Cerebellar nuclear complex (tissue), 1 donor: ENCODE measurements at places on chromosomes 1 and 21.
A peak's percentile ranks its signal among the peaks of the same experiment; 100 is the strongest.

GRCh38 chr1:9901148-9902059 lies 8.7 kb downstream of the CTNNBIP1 start:
- peak; percentile 71 for DNase-seq

DNA sequence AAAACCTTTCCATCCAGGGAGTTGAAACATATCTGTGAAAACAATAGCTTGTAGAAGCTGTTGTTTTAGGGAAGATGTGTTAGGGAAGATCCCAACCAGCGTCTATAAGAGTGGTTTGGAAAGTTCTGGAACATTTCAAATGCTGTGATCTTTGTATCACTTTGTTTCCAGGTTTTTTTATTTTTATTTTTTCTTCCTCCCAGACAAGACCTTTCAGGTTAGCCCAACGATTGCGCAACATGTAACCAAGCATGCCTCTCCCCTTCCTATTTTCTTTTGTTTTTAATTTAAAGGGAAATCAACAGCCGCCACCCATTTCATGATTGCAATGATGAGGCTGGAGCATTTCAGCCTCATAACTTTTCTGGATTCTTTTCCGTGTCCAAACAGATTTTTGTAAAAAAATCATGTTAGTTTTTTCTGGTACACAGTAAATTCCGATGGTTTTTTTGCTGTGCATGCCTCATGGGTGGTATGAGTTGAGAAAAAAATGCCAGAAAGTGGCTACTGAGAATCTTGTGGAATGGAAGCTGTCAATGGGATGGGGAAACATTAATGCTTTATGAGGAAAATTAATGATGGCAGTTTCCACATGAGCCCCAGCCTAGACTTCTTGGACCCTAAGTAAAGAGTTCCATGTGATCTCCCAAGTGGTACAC lies 109.3 kb downstream of the RUNX1 start:
- DNase-seq: no peak

GRCh38 chr1:26003262-26003661 lies 5.4 kb upstream of the PAFAH2 start:
- DNase-seq: no peak

DNA sequence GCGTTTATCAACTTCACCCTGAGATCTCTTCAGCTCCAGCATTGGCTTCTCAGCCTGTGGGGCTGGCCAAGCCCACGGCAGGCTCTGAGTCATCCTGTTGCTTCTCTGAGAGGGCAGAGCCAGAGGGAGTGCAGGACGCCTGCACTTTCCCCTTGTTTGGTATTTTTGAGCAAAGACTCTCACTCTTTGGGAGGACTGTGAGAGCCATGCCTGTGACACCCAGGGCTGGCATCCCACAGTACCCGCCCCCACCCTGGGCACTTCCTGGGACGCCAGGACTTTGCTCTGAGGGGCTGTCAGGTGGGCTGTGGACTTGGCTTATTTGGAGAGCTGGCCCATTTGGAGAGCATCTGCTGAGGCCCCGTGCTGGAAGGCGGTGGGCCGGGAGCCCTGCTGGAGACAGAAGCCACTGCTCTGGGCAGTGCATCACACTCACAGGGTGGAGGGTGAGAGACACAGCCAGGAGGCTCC lies 37.4 kb downstream of the VANGL1 start:
- no peak for DNase-seq

DNA sequence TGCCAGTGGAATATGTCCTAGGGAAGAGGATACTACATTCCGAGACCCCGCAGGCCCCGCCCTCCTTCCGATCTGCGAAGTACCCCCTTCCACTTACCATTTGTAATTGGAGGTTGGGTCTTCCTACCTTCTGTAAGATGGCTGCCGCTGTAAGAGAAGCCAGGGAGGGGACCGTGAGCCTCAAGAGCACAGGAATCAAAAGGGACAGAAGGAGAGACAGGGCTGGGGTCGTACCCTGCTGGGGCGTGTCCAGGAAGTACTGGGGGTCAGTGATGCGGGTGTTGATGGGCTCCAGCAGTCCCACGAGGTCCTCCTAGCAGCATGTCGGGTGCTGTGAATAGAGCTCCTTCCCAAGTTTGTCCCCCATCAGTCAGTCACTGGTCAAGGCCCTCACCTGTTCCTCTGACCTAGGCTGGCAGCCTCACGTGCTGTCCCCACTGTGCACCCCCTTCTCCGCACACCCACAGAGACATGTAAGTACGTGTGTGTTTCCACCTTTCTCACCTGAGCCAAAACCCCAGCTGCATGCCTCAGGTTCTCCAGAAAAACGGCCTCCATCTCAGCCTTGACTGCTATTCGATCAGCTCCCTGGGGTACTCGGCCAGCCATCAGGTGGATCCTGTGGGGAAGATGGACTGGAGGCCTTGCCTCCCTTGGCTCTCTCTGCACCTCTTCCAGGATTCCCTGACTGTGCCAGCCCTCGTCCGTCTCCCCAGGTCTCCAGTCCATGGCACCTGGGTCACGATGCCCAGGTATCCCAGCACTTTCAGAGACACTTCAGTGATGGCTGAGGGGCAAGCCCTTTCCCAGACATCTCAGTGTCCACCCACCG lies 1.8 kb downstream of the HYI start:
- DNase-seq: no peak

DNA sequence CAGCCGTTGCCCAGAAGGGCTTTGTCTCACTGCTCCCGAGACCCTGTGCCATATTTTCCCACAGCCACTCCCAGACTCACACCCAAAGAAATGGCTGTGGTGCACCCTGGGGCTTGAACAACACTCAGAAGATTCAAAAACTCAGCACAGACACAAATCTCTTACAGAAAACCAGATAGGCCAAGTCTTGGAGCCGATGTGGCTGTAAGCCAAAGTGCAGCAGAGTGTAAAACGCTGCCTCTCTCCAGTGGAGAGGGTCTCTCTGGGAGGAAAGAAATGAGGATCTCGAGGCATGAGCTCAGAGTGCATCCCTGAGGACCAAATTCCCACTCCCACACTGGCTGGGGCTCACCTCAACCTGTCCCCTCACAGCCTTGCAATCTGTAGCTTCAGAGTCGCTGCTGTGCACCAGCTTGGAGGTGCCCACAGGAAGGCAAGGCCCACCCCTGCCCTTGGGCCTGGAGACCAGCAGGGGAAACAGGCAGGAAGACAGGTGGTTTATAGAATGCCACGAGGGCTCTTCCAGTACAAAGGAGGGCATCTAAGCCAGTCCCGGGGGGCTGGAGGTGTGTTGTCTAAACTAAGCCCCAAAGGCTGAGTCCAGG lies 171.3 kb upstream of the AJAP1 start:
- no peak for DNase-seq

- no peak for DNase-seq
These were observed 51.8 kb upstream of the TARDBP start for GRCh38 chr1:10960411-10961299.

GRCh38 chr1:172144445-172145061 lies 275.9 kb upstream of the C1orf105 start:
- no peak for DNase-seq

DNA sequence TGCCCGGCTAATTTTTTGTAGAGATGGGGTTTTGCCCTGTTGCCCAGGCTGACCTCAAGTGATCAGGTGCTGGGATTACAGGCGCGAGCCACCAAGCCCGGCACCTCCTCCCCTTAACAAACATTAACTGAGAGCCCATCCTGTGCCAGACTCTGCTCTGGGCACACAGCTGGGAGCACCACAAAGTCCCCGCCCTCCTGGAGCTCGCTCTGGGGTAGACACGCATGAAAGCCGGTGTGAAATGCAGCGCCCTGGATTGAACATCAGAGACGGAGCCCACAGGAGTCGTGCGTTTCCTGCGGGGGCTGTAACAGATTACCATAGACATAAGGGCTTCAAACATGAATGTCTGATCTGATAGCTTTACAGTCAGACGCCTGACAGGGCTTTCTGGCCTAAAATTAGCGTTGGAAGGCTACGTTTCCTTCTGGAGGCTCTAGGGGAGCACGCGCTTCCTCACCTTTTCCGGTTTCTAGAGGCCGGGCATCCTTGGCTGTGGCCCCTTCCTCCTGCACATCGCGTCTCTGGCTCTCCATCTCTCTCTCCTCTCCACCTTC lies 14.3 kb downstream of the SLC27A3 start:
- no peak for DNase-seq
